ENCODE measurements at places on chromosomes 13 and 19.

- DNase-seq, result no peak
Measured at GRCh38 chr13:41182231-41182630, 12.1 kb downstream of the KBTBD7 start.

DNA sequence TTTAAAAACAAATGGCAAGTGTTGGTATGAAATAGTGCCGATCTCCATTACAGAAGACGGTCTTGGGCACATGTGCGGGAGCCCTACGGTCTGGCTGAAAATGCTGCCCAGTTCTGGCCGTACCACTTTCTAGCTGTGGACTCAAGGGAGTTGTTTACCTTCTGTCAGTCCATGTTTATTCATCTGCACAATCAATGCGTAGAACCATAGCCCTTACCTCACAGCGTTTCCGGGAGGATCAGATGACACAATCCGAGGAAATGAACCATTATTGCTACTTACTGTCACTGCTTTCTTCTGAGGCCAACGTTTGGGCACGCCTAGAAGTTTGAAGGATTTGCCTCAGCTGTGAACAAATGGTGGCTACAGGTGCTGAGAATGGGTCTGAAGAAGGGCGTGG lies 31.2 kb downstream of the GADD45B start:
- peak; percentile 21 for DNase-seq

- no peak for DNase-seq
Measured at GRCh38 chr19:55300886-55301458, 17.2 kb downstream of the BRSK1 start.

- DNase-seq, result peak; percentile 54
Measured at GRCh38 chr19:17680230-17680722, 7.9 kb downstream of the UNC13A start.

GRCh38 chr19:3474010-3474409 lies 6.3 kb downstream of the SMIM24 start:
- DNase-seq, result no peak
